ENCODE measurements at places on chromosomes 1 and 21.
A peak's percentile ranks its signal among the peaks of the same experiment; 100 is the strongest.

DNA sequence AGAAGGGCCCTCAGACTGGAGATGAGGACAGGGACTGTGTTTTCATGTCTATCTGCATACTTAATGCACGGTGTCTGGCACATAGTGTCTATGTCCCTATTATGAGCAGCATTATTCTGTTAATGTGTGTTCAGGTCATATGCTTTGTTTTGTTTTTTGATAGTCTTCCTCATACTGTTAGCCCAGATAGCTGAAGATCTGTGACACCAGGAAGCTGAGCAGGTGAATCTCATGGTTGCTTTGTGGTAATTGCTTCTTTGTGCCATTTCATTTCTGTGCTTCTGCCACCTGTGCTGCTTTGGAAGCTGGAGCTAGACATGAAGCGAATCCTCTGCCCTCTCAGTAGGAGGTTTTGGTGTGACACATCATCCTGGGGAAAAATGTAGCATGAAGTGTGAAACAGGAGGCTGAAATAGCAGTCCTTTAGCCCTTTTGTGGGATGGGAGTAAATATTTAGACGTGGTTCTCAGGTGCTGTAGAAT, 15.8 kb downstream of the SMAP2 start:
- no peak for DNase-seq

- DNase-seq: peak; percentile 4
Measured at GRCh38 chr1:223631473-223631872, 34.0 kb downstream of the CAPN8 start.

DNA sequence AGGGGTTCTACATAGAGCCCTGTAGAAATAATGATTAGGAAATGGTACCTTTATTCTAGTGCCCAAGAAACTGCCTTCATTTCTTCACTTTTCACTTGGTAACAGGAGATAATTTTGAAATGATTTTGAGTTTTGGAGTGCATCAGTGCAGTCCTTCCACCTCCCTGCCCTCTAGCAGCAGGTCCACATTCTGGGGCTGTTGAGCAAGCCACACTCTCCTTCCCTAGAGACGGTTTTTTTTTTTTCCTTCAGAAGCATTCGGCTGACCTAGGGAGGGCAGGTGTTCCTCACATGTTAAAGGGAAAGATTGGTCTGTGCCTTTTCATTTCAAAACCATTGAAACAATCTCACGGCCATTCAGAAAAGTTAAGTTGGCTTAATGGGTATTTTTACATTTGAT, 39.8 kb downstream of the SLC37A1 start:
- no peak for DNase-seq

- DNase-seq: no peak
Measured at GRCh38 chr1:58287894-58288623, 258.5 kb downstream of the OMA1 start.

- peak; percentile 12 for DNase-seq
Measured at GRCh38 chr1:193631306-193631705, 444.9 kb upstream of the B3GALT2 start.

GRCh38 chr1:204272505-204272904, 58.7 kb upstream of the GOLT1A start:
- DNase-seq: no peak

DNA sequence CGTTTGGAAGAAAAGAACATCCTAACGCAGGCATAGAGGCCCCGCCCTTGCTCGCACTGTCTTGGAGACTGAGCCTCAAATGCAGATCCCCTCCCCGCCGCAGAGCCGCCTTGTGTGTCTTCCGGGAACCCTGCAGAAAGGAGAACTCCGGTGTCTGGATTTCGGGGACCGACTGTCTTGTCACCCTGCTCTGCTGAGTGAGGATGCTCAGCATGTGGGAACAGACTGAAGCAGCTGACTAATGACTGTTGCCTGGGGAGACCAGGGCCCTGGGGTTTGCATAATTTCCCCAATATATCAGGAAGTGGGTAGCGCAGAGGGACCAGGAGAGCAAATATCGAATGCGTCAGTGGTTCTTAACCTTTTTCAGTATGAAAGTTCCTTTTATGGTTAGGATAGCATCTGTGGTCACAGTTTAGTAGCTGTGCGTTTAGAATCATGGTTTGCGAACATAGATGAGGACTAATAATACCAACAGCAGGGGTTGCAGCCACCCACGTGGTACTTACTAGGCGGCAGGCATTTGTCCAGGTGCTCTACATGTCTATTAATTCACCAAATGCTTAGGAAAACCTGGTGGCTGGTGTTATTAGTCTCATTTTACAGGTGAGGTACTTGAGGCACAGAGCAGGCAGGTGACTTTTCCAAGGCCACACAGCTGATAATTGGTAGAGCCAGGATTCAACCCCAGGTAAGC, 14.3 kb downstream of the GPR137B start:
- no peak for DNase-seq

DNA sequence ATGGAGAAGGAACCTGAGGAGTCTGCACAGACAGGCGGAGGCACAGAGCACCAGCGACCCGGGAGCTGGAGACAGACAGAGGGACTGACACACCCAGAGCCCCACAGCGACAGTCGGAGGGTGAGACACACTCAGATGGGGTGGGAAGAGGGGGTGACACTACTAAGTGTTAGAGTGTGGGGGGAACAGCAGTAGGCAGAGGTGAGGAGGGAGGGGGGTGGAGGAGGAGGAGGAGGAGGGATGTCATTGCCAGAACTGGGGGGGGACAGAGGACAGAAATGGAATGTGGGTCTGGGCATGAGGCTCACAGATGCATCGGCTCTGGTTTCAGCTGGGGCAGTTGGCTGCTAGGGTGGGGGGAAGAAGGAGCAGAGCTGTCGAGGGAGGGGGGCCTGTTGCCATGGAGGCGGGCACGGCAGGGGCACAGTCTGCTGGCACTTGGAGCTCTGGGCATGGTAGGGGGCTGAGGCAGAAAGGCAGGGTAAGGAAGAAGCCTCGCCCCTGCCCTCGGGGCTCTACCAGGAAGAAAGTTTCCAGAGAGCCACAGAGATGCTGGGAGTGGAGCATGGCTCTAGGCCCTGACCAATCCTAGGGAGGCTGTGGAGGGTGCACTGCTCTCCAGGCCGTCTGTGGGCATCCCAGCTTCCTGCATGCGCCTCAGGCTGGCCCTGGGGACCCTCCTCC, 37.3 kb downstream of the AHDC1 start:
- no peak for DNase-seq

- DNase-seq: no peak
Measured at GRCh38 chr1:29134695-29135028, 11.0 kb upstream of the TMEM200B start.

- DNase-seq: no peak
Measured at GRCh38 chr1:201645956-201646355, 107.0 kb downstream of the NAV1 start.

GRCh38 chr1:151171190-151171589, 4.6 kb downstream of the TMOD4 start:
- DNase-seq: no peak

DNA sequence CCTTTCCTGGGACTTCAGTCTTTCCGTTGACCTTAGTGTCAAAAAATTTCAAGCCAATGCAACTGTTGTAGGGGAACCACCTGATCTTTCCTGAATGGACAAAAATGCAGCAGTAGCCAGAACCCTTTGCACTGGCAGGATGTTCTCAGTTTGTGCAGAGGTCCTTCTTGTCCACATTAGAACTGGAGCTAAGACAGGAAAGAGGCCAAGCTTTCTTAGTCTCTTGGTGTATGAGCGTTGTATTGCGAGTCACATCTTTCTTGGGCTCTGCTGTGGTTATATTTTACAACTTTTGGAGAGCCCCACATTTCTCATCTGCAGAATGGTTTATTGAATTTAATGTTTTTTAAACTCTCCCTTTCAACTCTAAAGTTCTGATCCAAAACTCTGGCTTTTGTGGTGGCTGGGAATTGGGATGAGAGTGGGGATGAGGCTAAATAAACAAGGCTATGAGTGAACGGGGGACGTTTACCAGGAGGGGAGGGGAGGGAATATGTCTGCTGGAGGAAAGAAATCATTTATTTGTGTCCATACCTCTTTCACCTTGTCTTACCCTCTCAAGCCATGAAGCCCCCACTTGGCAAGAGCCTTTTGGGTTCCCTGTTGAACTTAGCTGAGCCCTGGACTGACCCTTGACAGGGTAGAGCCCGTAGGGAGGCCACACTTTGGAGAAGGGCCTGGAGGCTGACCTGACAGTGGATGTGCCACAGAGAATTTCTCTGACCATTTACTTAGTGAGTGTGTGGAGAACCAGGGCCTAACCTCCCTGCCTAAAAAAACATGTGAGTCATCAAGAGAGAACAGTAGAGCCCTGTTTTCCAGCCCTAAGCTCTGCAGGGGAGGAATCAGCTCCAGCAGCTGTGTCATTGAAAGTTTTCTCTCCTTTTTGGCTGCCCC, 586 bp downstream of the CHI3L2 start:
- DNase-seq: peak; percentile 91

GRCh38 chr1:50347933-50348332, 75.3 kb downstream of the DMRTA2 start:
- DNase-seq: no peak
